ENCODE measurements at places on chromosomes 12 and 14.

DNA sequence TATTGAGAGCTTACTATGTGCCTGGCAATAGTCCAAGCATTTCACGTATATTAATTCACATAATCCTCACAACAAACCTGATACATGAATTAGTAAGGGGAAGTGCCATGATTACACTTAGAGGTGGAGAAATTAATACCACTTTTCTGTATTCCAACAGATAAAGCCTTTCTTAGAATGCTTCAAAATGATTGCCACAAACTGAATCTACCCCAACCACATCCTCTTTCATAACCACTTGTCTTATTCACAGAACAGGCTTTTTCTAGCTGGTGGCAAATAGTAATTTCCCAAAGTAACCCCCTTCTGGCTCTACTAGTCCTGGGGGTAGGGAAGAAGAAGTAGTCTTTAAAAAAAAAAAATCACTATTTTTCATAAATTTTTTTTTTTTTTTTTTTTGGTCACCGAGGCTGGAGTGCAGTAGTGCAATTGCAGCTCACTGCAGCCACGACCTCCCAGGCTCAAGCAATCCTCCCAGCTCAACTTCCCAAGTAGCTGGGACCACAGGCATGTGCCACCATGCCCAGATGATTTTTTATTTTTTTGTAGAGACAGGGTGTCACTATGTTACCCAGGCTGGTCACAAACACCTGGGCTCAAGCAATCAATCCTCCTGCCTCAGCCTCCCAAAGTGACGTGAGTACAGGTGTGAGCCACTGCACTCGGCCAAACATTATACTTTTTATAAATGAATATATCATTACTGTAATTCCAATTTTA lies 59.0 kb upstream of the ARID2 start:
- no peak for DNase-seq

DNA sequence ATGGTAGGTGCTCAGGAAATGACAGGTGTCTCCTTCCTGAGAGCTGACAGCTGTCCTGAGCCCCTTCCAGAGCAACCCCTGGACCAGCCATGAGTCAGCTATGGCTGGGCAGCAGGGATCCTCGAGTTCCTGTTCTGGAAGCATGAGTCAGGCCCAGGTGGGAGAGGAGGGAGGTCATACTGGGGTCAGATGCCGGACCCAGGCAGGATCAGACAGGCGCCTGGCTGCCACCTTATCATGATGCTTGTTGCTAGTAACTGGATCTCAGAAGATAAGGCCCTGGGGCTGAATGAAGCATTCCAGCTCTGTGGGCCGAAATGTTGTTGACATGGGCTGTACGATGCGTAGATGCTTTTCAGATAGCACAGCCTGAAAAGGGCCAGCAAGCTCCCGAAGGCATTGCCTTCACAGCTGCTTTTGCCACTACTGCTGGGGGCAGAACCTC lies 17.4 kb upstream of the KRT7 start:
- no peak for DNase-seq

- DNase-seq = no peak
Measured at GRCh38 chr14:22952418-22952817, 4.5 kb downstream of the HAUS4 start.

GRCh38 chr14:75331471-75331870 lies 52.8 kb downstream of the FOS start:
- DNase-seq = no peak

DNA sequence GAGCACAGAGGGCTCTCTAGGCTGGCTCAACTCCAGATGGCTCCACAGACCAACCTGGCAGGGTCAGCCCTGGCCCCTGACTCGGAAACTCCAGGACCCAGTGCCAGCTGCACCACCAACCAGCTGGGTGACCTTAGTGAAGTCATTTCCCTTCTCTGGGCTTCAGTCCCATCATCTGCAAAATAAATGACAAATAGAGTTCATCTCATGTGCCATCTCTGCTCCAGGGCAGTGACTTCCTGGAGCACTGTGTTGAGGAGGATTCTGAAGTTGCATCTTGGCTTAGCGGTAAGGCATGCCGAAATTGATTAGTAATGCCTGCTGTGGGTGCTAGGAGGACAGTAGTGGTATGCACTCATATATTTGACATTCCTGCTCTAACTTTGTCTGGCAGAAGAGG lies 31.5 kb downstream of the DTX1 start:
- DNase-seq = no peak

DNA sequence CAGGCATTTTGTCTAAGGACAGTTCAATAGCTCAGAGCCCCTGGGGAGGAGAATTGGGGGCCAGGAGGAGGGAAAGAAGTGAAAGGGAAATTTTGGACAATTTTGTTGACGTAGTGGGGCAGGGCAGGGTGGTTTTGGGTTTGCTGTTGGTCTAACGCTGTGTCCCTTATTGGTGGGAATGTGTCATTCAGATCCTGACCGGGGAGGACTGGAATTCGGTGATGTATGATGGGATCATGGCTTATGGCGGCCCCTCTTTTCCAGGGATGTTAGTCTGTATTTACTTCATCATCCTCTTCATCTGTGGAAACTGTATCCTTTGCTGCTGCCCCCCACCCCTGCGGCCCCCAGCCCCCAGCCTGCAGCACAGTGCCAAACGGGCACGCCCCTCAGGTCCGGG lies 212.1 kb upstream of the FKBP4 start:
- no peak for DNase-seq

GRCh38 chr14:78029601-78030372 lies 140.4 kb upstream of the NRXN3 start:
- DNase-seq = no peak

DNA sequence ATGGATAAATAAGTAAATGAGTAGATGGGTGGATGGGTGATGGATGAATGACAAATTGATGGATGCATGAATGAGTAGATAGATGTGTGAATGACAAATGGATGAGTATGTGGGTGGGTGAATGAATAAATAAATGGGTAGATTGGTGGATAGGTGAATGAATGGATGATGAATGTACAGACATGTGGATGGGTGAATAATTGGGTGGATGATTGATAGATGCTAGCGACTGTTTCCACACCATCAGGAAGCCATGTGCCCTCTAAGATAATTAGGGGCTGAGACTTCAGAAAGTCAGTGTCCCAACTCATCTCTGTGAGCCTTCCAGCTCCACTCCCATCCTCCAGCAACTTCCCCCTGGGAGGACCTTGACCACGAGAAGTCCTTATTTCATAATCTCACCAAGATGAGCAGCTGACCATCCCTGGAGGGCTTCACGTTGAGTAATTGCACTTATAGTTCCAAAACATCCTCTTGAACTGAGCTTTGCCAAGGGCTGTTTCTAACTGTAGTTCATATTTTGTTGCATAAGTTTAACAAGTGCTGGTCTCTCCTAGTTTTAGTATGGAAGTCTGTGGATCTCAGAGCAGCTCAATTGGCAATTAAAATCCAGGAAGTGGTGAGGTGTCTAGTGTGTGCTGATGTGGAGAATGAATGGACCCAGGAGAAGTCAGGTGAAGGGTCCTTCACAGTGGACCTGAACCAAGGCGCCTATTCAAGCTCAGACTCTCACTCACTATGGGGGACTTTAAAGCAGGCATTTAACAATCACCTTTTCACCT lies 295.7 kb downstream of the ADGRD1 start:
- DNase-seq = no peak

DNA sequence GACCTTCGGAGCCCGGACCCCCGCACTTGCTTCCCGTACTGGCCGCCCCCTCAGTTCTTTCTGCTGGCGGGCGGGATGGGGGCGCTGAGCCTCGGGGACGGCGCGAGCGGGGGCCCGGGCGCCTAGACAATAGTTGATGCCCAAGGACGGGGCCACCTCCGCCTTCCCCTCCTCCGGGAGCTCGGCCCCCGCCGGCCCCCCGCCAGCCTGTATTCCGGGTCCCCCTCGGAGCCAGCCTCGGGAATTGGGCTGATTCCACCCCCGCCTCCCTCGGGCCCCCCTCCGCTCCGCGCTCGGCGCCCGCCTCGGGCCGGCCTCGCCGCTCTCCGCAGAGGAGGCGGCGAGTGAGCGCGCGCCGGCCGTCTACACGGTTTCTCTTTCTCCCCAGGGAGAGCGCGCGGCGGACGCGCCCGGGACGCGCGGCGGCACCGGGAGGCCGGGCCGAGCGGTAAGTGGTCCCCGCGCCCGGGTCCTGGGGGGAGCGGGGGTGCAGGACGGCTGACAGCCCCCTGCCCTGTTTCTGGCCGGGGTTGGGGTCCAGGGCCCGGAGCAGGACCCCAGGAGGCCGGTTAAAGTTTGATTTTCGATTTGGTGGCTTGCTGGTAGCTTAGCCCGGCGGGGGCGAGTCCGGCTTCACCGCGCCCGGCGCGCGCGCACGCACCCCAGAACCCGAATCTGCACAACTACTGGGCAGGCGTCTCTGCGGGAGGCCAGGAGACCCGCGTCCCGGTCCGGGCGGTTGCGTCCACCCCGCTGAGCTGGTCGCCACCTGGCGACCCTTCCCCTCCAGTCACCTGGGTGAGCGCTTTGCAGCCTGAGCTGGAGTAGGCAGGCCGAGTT lies 413.7 kb downstream of the PCNX1 start:
- peak; percentile 60 for DNase-seq

DNA sequence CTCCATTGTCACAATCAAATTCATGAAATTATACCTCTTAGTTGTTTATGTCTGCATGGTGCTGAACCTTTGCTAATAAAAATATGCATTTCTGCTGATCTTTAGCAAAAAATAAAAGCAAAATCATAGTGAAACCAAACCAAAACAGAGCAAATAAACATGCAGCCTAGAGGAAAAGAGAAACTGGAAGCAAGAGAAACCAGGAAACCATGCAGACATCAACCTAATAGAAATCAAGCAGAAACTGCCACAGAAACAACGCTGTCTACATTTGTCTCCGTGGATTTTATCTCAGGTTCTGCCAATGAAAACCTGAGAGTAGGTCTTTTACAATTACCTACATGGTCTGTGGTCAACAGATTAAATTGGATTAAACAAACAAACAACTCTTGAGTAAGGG lies 173.7 kb downstream of the SYT10 start:
- DNase-seq = no peak

DNA sequence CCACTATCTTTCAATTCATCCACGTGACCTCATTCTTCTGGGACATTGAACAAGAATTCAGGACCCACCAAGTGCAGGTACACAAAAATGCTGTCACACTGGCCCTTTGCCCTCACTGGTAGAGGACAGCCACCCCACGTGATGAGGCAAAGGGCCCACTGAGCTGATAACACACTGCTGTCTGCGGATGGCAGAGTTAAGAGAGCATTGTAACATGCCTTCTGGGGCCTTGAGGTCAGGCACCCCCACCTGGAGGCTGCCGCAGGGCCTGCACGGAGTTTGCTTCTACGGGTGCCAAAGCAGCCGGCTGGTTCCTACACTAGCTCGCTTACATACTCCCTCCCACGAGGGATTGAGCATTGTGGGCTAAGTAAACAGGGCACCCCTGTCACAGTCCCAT lies 101.0 kb downstream of the LRIG3 start:
- DNase-seq = no peak

DNA sequence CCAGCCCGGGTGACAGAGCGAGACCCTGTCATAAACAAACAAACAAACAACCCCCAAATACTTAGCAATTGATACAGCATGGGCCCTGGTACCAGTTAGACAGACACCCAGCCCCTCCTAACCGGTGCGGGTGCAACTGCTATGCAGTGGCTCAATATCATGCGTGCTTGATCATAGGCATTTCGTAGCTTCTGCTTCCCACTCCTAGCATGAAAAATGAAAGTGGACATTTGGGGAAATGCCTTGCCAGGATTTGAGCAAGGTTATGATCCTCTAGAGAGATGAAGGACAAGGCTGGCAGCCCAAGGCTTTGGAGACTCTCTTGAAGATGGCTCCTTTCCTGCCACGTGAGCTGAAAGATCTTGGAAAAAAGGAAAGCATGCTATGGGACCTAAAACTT lies 13.7 kb downstream of the FGF6 start:
- DNase-seq = no peak

DNA sequence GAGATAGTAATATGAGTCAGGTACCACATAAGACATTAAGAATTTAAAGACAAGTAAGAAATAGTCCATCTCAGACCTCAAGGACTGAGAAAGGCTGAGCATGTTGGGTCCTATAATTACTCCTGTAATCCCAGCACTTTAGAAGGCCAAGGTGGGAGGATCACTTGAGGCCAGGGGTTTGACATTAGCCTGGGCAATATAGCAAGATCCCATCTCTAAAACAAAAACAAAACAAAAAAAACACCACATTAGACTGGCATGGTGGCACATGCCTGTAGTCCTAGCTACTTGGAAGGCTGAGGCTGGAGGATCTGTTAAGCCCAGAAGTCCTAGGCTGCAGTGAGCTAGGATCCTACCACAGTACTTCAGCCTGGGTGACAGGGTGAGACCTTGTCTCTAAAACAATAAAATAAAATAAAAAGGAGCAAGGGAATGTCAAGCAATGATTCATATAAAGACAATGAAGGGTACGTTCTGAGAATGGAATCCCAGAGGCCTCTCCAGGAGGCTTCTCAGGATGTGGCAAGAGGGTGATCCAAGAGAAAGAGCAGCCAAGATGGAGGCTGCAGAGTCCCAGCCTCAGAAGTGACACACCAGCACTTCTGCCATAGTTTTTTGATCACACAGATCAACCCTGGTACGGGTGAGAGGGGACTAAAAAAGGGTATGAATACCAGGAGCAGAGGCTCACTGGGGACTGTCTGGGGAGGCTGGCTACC lies 206.4 kb downstream of the CRADD start:
- DNase-seq = no peak

Measured in stimulated activated CD4-positive, alpha-beta T cell treated with anti-CD3 and anti-CD28 coated beads, Interleukin-4, amount 100 ng/mL, for 4 hours (primary cell).